ENCODE measurements at places on chromosomes 4 and X. TPM values are rescaled to one million over a fixed set of nuclear protein-coding genes. Genes with fewer than 3 reads are reported as not detected.

The CD38 gene
- total RNA-seq, result 124 TPM

DNA sequence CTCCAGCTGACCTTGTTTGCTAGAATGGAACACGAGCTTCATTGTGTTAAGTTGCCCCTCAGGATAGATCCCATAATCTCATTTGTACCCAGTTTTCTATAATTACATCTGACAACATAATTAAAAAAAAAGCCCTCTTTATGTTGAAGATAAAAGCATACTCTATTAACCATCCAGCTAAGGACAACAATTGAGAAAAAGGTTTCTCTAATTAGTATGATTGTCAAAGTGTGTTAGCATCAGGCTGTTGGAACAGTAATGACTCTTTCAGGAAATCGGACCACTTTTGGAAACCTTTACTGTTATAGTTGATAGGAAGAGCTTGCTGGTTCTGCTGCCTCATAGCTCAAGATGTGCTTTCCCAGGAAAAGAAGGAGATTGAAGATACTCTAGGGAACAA is 172.6 kb downstream of the FHIP1A start:
- H3K4me1 ChIP-seq, result no peaks in the 10 kb centered on the region
- no peak for DNase-seq
- H3K27me3 ChIP-seq, result no peaks in the 10 kb centered on the region
- H3K36me3 ChIP-seq, result no peaks in the 10 kb centered on the region
- H3K4me3 ChIP-seq, result no peak overlapping the region

- no peak for DNase-seq
- H3K4me1 ChIP-seq, result peaks cover 2% of the 10 kb centered on the region
- H3K4me3 ChIP-seq, result no peak overlapping the region
- no peaks in the 10 kb centered on the region for H3K36me3 ChIP-seq
- H3K27me3 ChIP-seq, result no peaks in the 10 kb centered on the region
These were observed 45.2 kb upstream of the TRIM2 start for GRCh38 chr4:153159016-153159415.

- no peak overlapping the region for H3K27ac ChIP-seq
- H3K4me1 ChIP-seq, result no peaks in the 10 kb centered on the region
- H3K4me3 ChIP-seq, result no peak overlapping the region
These were observed 1.2 kb upstream of the ACE2 start for GRCh38 chrX:15601932-15602331.

Measured in natural killer cell (primary cell).